ENCODE measurements at places on chromosomes 11 and 22. TPM values are rescaled to one million over a fixed set of nuclear protein-coding genes. Genes with fewer than 3 reads are reported as not detected.
A peak's percentile ranks its signal among the peaks of the same experiment; 100 is the strongest.

DNA sequence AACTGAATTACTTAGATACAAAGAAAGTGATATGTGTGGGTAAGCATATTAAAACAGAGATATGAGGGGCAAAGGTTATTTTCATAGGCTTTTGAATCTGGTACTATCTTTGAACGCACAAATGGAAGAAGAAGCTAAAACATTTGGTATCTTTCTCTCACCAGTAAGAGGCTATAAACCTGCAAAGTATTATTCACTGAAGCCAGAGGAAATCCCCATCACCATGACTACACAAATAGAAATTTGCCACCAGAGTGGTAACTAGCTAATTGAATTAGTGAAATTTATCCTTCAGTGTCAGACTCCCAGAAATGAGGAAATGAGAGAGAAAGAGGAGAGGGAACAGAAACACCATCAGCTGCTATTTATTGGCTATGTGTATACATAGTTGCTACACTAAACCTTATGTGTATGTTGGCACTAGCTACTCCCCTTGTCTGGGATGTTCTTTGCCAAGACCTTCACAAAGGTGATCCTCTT is 503.4 kb downstream of the DLG2 start:
- no peaks in the 10 kb centered on the region for H3K4me1 ChIP-seq
- H3K4me3 ChIP-seq, result no peak overlapping the region
- no peak for DNase-seq
- no peaks in the 10 kb centered on the region for H3K36me3 ChIP-seq
- H3K27me3 ChIP-seq, result no peaks in the 10 kb centered on the region
- H3K27ac ChIP-seq, result no peak overlapping the region

DNA sequence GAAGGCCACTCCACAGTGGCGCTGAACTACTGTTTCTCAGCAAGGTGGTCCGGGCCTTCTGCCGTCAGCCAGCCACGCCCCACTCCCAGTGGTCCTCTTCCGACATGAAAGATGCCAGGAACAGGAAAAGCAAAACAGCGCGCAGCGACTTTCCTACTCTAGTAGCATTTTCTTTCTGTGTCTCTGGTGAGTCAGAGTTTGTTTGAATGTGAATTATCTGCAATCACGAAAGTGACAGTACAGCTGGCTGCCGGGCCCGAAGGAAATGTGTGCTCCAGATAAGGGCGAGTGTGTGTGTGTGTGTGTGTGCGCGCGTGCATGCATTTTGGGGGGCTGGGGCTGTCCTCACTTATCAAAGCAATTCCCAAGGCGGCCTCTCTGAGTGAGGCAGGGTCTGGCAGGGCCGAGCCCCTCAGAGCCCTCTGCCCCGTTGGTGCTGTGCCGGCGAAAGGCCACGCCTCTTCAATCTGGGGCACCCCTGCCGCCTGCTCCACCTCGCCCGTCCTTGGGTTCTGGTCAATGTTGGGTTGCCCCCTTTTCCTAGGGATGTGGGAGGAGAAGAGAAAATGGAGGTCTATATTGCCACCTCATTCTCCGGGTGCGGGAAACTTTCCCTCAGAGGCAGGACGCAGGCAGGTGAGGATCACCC is 288.5 kb downstream of the KIRREL3 start:
- no peak overlapping the region for H3K4me3 ChIP-seq
- H3K27me3 ChIP-seq, result peaks cover 2% of the 10 kb centered on the region
- no peaks in the 10 kb centered on the region for H3K4me1 ChIP-seq
- no peaks in the 10 kb centered on the region for H3K36me3 ChIP-seq

WNT7B gene
- total RNA-seq, result not detected

DNA sequence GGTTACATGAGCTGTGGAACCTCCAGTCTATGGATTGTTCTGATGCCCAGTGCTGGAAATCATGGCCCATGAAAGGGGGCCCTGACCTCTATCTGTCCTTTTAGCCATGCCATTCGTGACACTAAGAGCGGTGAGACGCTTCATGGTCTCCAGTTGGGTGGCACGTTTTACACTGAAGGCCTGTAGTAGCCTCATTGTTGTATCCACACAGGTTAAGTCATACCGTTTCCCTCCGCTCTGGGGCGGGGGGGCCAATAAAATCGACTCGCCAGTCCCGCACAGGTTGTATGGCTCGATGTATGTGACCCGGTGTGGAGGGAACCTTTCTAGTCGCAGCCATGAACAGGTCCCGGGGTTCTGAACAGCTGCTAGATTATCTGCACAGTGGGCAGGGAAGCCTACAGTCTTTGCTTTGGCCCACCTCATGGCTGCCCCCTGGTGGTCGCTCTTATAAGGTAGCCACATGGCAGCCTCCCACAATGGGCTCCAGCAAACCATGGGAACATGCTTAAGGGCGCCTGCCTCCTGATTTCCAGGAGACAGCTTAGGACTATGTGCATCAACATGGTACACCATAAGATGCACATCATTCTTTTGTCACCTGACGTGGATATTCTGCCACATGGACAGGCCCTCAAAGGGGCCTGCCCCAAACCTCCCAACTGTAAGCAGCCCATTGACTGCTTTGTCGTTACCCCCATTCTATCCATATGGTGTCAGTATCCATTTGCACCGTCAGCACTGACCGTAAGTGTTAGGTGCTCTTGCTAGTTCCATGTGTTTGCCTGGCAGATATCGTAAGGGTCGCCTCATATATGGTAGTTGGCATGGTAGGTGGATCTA is 19.7 kb upstream of the APOL3 start:
- no peak overlapping the region for H3K4me3 ChIP-seq
- DNase-seq, result peak; percentile 62
- H3K4me1 ChIP-seq, result peaks cover 5% of the 10 kb centered on the region
- H3K27me3 ChIP-seq, result no peaks in the 10 kb centered on the region

GRCh38 chr11:61656347-61657077 is 23.7 kb upstream of the DAGLA start:
- no peaks in the 10 kb centered on the region for H3K36me3 ChIP-seq
- no peaks in the 10 kb centered on the region for H3K4me1 ChIP-seq
- no peak overlapping the region for H3K4me3 ChIP-seq
- peaks cover 22% of the 10 kb centered on the region for H3K27me3 ChIP-seq

GDPD4 gene
- total RNA-seq, result not detected

SLC6A5 gene
- not detected for total RNA-seq

DNA sequence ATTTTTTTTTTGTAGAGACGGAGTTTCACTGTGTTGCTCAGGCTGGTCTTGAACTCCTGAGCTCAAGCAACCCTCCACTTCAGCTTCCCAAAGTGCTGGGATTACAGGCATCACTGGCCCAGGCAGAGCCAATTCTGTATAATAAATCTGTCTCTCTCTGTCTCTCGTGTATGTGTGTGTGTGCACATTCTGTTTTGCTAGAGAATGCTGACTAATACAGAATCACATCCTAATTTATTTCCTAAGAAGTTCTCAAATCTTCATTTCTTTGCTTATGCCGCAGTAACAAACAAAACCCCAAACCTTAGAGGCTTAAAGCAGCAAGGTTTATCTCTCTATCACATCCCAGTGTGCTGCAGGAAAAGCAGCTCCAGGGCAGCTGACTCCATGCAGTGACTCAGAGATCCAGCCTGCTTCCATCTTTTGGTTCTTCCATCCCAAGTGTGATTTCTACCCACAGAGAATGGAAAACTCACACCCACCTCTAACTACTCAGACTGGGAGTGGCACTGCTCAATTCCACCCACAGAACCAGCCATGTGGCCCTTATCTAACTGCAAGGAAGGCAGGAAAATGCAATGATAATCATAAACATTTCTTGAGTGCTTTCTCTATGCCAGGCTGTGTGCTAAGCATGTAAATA is 35.1 kb upstream of the LRRC10B start:
- no peaks in the 10 kb centered on the region for H3K36me3 ChIP-seq
- H3K27ac ChIP-seq, result no peak overlapping the region
- peaks cover 8% of the 10 kb centered on the region for H3K4me1 ChIP-seq
- no peak for DNase-seq
- no peaks in the 10 kb centered on the region for H3K27me3 ChIP-seq
- no peak overlapping the region for H3K4me3 ChIP-seq

HSPB2 gene
- total RNA-seq, result not detected

DNA sequence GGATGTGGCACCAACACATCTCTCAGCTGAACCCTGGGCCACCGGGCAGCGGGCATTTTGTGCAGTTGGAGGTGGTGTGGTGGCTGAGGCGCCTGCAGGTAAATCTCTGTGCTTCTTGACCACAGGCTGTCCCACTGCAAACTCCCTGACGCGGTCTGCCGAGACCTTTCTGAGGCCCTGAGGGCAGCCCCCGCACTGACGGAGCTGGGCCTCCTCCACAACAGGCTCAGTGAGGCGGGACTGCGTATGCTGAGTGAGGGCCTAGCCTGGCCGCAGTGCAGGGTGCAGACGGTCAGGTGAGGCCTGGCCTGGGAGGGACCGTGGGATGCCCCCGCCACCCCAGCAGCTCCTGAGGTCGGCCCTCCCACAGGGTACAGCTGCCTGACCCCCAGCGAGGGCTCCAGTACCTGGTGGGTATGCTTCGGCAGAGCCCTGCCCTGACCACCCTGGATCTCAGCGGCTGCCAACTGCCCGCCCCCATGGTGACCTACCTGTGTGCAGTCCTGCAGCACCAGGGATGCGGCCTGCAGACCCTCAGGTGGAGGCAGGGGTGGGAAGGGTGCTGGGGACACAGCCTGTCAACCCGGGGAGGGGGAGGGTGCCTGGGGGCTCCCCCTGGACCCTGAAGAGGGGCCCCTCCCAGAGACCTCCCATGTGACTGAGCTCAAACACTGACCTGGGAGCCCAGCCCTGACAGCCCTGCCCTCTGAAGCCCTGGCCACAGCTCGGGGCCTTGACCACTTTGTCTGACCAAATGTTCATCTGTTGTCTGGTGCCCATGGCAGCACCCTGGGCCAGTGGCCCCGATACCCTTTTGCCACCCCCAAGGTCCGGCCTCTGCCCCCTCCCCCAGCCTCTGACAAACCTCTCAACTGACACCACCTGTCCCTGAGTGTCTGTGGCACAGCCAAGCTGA is 4.6 kb upstream of the PGGHG start:
- H3K36me3 ChIP-seq, result peaks cover 25% of the 10 kb centered on the region
- no peak overlapping the region for H3K27ac ChIP-seq
- H3K4me3 ChIP-seq, result no peak overlapping the region
- DNase-seq, result no peak
- H3K27me3 ChIP-seq, result peaks cover 17% of the 10 kb centered on the region

DNA sequence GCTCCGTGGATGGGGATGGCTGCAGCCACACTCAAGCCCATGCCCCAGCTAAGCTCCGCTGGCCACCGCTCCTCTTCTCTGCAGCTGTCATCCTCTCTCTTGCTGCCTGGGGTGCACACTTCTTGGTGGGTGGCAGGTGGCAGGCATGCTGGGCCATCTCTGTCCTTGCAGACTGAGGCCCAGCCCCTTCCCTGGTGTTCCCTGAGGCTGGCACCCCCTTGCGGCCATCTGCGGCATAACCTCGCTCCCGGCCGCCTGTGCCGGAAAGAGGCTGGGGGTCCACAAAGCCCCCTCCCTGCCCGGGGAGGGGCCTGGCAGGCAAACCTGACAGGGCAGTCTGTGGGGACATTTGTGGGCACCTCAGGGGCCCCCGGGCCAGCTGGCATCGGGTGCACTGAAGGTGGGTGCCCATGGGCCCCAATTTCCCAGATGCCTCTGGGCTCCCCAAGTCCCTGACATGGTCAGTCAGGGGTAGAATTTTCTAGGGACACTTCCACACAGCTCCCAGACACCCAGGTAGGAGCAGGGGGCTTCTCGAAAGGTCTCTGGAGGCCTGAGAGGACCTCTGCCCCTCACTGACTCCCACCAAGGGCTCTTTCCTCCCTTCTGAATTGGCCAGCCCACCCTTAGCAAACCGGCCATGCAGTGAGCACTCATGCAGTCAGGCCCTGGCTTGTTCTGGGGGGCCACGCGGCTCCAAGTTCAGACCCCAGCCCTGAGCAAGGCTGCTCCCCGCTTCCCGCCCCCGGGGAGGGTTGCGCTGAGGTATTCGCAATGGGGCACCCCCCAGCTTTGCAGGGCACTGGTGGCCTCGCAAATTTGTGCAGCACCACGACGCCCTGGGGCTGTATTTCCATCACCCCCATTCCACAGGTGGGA is 23.5 kb upstream of the TH start:
- no peak overlapping the region for H3K4me3 ChIP-seq
- H3K4me1 ChIP-seq, result no peaks in the 10 kb centered on the region
- peaks cover 4% of the 10 kb centered on the region for H3K27me3 ChIP-seq
- H3K36me3 ChIP-seq, result no peaks in the 10 kb centered on the region
- no peak overlapping the region for H3K27ac ChIP-seq

C11orf16 gene
- not detected for total RNA-seq

- DNase-seq, result no peak
- peaks cover 48% of the 10 kb centered on the region for H3K27me3 ChIP-seq
- H3K4me3 ChIP-seq, result no peak overlapping the region
- H3K4me1 ChIP-seq, result peaks cover 15% of the 10 kb centered on the region
- H3K27ac ChIP-seq, result no peak overlapping the region
- H3K36me3 ChIP-seq, result no peaks in the 10 kb centered on the region
These were observed 10.9 kb downstream of the INS start for GRCh38 chr11:2149864-2150847.

DNA sequence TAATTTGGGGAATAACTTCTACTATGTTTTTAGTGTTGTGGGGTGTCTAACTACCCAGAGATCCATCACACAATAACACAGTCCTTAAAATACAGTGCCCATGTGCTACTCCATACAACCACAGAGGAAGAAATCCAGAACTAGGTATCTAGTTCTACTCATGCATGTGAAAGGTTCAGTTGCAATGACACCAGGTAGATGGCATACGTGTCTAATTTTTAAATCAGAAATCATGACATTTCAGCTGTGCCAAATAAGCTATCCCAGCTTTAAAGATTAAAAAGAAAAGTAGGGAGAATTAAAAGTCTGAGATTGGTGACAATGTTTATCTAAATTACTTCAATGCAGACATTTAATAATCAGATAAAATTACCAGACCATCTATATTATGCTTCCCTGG is 122.2 kb downstream of the CD44 start:
- H3K4me1 ChIP-seq, result peaks cover 20% of the 10 kb centered on the region
- H3K36me3 ChIP-seq, result peaks cover 4% of the 10 kb centered on the region
- peaks cover 33% of the 10 kb centered on the region for H3K27me3 ChIP-seq
- no peak overlapping the region for H3K27ac ChIP-seq
- H3K4me3 ChIP-seq, result no peak overlapping the region

PDE2A gene
- 0.64 TPM for total RNA-seq

GRCh38 chr11:6548641-6549040 is 51.6 kb downstream of the DNHD1 start:
- H3K4me1 ChIP-seq, result no peaks in the 10 kb centered on the region
- H3K27me3 ChIP-seq, result no peaks in the 10 kb centered on the region
- peaks cover 7% of the 10 kb centered on the region for H3K36me3 ChIP-seq

TRPM5 gene
- not detected for total RNA-seq

YPEL1 gene
- 0.34 TPM for total RNA-seq

DNA sequence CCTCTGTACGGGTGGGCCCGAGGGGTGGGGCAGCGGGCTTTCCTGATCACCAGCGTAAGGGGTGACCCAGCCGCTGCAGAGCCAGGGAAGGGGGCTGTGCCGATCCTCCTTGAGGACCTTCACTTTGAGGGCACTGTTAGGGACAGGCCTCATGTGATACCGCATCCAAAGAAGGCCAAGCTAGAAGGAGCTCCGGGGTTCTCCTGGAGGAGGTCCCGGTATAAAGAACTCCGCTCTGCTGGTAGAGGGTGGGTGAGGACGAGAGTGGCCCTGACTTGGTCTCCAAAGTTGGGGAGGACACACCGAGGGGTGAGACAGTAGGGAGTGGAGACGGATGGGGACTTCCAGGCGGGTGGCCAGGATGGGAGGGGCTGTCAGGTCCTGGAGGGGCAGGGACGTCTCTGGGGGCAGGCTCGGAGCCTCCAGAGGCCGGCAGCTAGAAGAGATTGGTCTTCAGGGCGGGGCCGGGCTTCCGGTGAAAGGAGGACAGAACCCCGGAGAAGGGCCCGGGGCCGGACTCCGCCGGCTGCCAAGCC is 4.6 kb downstream of the PHOX2A start:
- H3K27me3 ChIP-seq, result peaks cover 43% of the 10 kb centered on the region
- peaks cover 25% of the 10 kb centered on the region for H3K36me3 ChIP-seq
- peaks cover 14% of the 10 kb centered on the region for H3K4me1 ChIP-seq
- H3K27ac ChIP-seq, result no peak overlapping the region
- DNase-seq, result no peak

VWCE gene
- total RNA-seq, result 9.4 TPM

CASP12 gene
- total RNA-seq, result not detected
